Spleen (tissue), 13 donors: ENCODE measurements at places on chromosomes 11 and 22. TPM values are rescaled to one million over a fixed set of nuclear protein-coding genes. Genes with fewer than 3 reads are reported as not detected.

GRCh38 chr11:115207166-115207591 is 297.0 kb downstream of the CADM1 start:
- H3K4me3 ChIP-seq = no peak overlapping the region
- H3K4me1 ChIP-seq = no peaks in the 10 kb centered on the region
- no peak for DNase-seq
- H3K27me3 ChIP-seq = no peaks in the 10 kb centered on the region
- H3K36me3 ChIP-seq = no peaks in the 10 kb centered on the region

DNA sequence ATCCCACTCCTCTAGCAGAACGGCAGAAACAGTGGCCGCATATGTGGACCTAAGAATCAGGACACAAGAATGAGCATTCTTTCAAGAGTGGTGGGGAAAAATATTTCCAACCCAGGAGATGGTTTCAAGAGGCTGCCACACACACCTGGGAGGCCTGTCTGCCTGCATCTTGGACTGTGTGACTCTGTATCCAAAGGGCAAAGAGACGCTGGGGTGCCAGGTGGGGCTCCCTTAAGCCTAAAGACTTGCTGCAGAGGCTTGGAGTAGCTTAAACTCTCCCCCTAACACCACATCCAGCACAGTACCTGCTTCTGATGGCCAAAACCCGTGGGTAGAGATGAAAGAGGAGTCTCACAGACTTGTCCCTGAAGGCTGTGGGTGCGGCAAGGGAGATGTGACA is 3.5 kb downstream of the CXCR5 start:
- H3K27me3 ChIP-seq = no peaks in the 10 kb centered on the region
- H3K4me1 ChIP-seq = peaks cover 74% of the 10 kb centered on the region
- H3K36me3 ChIP-seq = no peaks in the 10 kb centered on the region
- peak overlapping the region; percentile 0 for H3K4me3 ChIP-seq
- DNase-seq = no peak

DNA sequence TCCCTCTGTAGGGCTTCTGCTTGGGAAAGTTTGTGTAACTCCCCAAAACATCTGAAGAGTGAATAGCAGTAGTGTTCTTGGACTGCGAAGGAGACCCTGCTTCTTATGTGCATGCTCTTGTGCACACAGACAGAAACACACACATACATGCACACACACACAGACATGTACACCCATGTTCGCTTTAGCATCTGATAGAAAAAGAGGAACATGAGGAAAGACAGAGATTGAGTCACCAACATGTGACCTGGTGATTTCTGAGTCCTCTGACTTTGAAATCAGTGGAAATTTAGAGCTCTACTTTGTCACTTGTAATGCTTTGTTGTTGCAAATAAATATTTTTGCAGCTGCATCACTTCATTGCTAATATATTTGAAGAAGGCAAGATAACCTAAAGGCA is 23.8 kb downstream of the CD44 start:
- H3K4me3 ChIP-seq = no peak overlapping the region
- H3K4me1 ChIP-seq = peaks cover 100% of the 10 kb centered on the region
- no peaks in the 10 kb centered on the region for H3K27me3 ChIP-seq

DNAJB13 gene
- not detected for total RNA-seq

CFAP300 gene
- not detected for total RNA-seq

ASPHD2 gene
- total RNA-seq = 4.5 TPM

- H3K4me1 ChIP-seq = peaks cover 18% of the 10 kb centered on the region
- peaks cover 20% of the 10 kb centered on the region for H3K27me3 ChIP-seq
- no peak for DNase-seq
- H3K36me3 ChIP-seq = no peaks in the 10 kb centered on the region
- H3K4me3 ChIP-seq = no peak overlapping the region
- H3K27ac ChIP-seq = no peak overlapping the region
Observed at GRCh38 chr11:130423541-130424142, 4.8 kb downstream of the ADAMTS8 start.

OR10A2 gene
- total RNA-seq = not detected

WBP2NL gene
- total RNA-seq = 1.8 TPM

BIRC3 gene
- total RNA-seq = 93.7 TPM

- H3K36me3 ChIP-seq = no peaks in the 10 kb centered on the region
- no peak overlapping the region for H3K27ac ChIP-seq
- DNase-seq = no peak
Observed at GRCh38 chr11:110029714-110030113, 63.5 kb upstream of the ZC3H12C start.

GRCh38 chr11:75470476-75471080 is 37.6 kb upstream of the KLHL35 start:
- DNase-seq = peak; percentile 22
- H3K4me3 ChIP-seq = no peak overlapping the region
- H3K27ac ChIP-seq = no peak overlapping the region
- H3K27me3 ChIP-seq = no peaks in the 10 kb centered on the region

C22orf15 gene
- 0.79 TPM for total RNA-seq

RHOG gene
- total RNA-seq = 173 TPM

GRCh38 chr11:124943254-124943616 is 7.4 kb upstream of the HEPACAM start:
- no peaks in the 10 kb centered on the region for H3K36me3 ChIP-seq
- no peak overlapping the region for H3K27ac ChIP-seq

SEC14L3 gene
- not detected for total RNA-seq

DNA sequence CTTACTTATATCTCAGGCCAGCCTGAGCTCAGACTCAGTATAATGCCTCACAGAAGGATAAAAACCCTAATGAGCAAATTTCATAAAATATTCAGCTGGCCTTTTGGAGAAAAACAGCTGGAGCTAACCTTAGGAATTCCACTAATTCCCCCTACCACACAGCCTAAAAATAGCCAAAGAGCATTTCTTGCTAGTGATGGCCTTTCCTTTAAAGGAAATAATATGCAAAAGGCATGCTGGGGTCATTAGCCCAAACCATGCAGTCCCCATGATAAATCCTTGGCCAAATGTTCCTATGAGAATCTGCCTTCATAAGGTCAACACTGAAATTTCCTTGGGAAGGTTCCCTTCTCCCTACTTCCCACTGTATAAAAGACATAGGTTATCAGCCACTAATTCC is 38.2 kb downstream of the SYTL2 start:
- DNase-seq = no peak
- H3K27me3 ChIP-seq = no peaks in the 10 kb centered on the region
- no peak overlapping the region for H3K4me3 ChIP-seq
- peaks cover 15% of the 10 kb centered on the region for H3K4me1 ChIP-seq

- H3K4me3 ChIP-seq = no peak overlapping the region
- H3K36me3 ChIP-seq = no peaks in the 10 kb centered on the region
- H3K27me3 ChIP-seq = no peaks in the 10 kb centered on the region
Observed at GRCh38 chr11:122664188-122664587, 8.7 kb downstream of the UBASH3B start.

GRCh38 chr11:112478806-112479205 is 218.1 kb upstream of the PLET1 start:
- no peak for DNase-seq
- no peaks in the 10 kb centered on the region for H3K4me1 ChIP-seq
- no peak overlapping the region for H3K27ac ChIP-seq
- H3K4me3 ChIP-seq = no peak overlapping the region
- H3K27me3 ChIP-seq = no peaks in the 10 kb centered on the region
- H3K36me3 ChIP-seq = no peaks in the 10 kb centered on the region

- H3K36me3 ChIP-seq = no peaks in the 10 kb centered on the region
- H3K4me1 ChIP-seq = peaks cover 23% of the 10 kb centered on the region
- no peak for DNase-seq
Observed at GRCh38 chr11:75510004-75510722, 15.6 kb downstream of the GDPD5 start.

DNA sequence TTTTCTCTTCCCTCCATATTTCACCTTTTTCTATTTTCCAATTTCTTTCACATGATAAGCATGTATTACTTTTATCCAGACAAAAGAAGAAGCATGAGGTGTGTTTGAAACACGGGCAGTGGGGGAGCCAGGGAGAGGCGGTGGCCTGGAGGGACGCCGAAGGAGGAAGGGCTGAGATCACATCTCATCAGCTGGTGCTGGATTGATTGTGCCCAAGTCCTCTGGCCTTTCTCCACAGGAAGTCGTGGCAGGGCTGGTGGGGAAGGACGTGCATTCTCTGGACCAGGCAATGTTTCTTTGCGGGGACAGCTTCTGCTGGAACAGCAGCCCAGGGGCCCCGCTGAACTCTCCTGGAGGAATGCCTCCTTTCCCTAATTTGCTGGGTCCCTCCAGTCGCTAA is 82.9 kb downstream of the MIAT start:
- peaks cover 58% of the 10 kb centered on the region for H3K36me3 ChIP-seq
- no peaks in the 10 kb centered on the region for H3K27me3 ChIP-seq
- H3K4me3 ChIP-seq = no peak overlapping the region
- H3K4me1 ChIP-seq = no peaks in the 10 kb centered on the region

UBQLNL gene
- 1.1 TPM for total RNA-seq

DNA sequence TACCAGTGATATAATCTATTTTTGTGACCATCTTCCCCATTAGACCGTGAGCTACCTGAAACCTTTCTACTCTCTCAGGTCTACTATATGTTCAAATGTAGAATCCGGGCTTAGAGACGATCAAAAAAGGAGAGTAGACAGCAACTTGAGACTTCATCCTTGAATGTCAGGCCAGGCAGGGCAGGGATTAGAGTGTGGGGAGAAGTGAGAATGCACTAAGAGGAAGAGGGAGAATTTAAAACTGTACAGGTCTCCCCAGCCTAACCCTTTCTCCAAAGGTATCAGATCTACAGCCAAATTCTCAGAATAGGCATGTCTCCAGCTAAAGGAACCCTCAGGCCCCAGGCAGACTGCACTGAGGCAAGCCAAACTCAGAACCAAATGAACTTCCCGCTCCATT is 935 bp downstream of the LAMTOR1 start:
- no peak for DNase-seq
- H3K27me3 ChIP-seq = no peaks in the 10 kb centered on the region
- peaks cover 56% of the 10 kb centered on the region for H3K4me1 ChIP-seq

GRCh38 chr11:128116885-128117284 is 470.5 kb downstream of the ETS1 start:
- no peak for DNase-seq
- H3K27ac ChIP-seq = no peak overlapping the region
- H3K4me1 ChIP-seq = peaks cover 6% of the 10 kb centered on the region
- H3K4me3 ChIP-seq = no peak overlapping the region

FAT3 gene
- 0.54 TPM for total RNA-seq

GRCh38 chr11:46322759-46323158 is 24.5 kb upstream of the DGKZ start:
- H3K4me1 ChIP-seq = peaks cover 15% of the 10 kb centered on the region
- no peak for DNase-seq
- no peaks in the 10 kb centered on the region for H3K27me3 ChIP-seq
- no peak overlapping the region for H3K27ac ChIP-seq
- H3K4me3 ChIP-seq = no peak overlapping the region

DNA sequence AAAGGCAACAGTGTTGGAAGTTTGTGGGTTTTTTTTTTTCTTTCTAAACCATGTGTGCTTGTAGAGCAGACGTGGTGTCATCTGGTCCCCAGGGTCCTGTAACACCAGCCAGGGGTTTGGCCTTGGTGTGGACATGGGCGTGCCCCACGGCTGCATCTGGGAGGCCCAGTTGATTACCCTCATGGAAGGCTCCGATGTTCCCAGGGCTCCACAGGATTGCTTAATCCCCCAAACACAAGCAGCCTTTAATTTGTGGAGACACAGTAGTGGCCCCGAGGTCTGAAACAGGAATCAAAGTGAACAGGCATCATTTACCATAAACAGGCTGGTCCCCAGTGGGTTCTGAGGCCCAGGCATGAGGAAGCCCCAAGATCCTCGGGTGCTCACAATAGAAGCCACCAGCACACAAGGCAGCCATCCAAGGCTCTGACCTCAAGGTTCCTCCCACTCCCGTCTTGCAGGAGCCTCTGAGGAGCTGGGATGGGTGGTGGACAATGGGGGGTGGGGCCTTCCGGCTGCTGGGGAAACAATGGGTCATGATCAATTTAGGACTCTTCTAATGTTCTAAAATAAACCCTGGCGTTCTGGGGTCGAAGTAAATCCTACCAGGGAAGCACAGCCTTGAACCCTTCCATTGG is 115.0 kb upstream of the CD82 start:
- H3K36me3 ChIP-seq = no peaks in the 10 kb centered on the region
- H3K4me3 ChIP-seq = no peak overlapping the region
- no peaks in the 10 kb centered on the region for H3K4me1 ChIP-seq
- no peak for DNase-seq
- H3K27me3 ChIP-seq = no peaks in the 10 kb centered on the region
- H3K27ac ChIP-seq = no peak overlapping the region

CSF2RB gene
- total RNA-seq = 110 TPM

GRCh38 chr11:45881708-45882368 is 3.6 kb upstream of the MAPK8IP1 start:
- no peaks in the 10 kb centered on the region for H3K27me3 ChIP-seq
- H3K4me1 ChIP-seq = peaks cover 9% of the 10 kb centered on the region
- no peak overlapping the region for H3K4me3 ChIP-seq
- no peak overlapping the region for H3K27ac ChIP-seq
- H3K36me3 ChIP-seq = peaks cover 48% of the 10 kb centered on the region

- H3K27ac ChIP-seq = peak within 1 kb of the TSS; percentile 95
- peaks cover 81% of the 10 kb centered on the region for H3K4me1 ChIP-seq
- H3K4me3 ChIP-seq = peak within 1 kb of the TSS; percentile 45
- no peaks in the 10 kb centered on the region for H3K36me3 ChIP-seq
- peak; percentile 97 for DNase-seq
Observed at GRCh38 chr11:64230171-64230984, at the start of gene DNAJC4. DNAJC4 (plus strand) TSS chr11:64230548; CDS start chr11:64230855, 307 bp downstream.

OR51I1 gene
- total RNA-seq = not detected

HEPN1 gene
- not detected for total RNA-seq
